ENCODE measurements at places on chromosomes 5 and 9.

GRCh38 chr5:169609716-169610115 lies 26.1 kb downstream of the SPDL1 start:
- DNase-seq, result no peak

DNA sequence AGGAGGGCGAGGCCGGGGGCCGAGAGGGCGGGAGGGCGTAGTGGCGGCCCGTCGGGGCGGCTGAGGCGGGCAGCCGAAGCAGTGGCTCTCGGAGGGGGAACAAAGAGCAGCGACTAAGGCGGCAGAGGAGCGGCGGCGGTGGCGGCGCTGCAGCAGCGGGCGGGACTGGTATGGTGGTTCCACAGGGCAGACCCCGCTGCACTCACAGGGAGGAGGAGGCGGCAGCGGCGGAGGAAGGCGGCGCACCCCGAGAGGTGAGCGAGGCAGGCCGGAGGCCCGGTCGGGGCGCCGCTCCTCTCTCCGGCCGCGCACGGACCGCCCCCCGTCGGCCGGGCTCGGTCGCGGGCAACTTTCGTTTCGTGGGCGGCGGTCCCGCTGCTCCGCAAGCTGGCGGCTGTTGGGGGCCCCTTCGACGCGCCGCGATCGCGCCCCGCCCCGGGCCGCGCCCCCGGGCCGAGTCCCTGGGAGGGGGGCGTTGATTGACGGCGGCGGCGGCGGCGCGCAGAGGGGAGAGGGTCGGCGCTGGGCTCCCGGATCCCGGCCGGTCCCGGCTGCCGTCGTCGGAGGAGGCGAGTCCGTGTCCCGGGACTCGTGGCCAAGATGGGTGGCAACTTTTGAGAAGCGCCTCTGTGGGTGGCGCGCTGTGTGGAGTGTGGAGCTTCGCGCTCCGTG lies 467 bp downstream of the CNOT6 start:
- peak; percentile 65 for DNase-seq

GRCh38 chr5:4258170-4258569 lies 662.5 kb downstream of the IRX1 start:
- DNase-seq, result no peak

- peak; percentile 22 for DNase-seq
These were observed 54.4 kb downstream of the MRPL36 start for GRCh38 chr5:1745123-1745795.

GRCh38 chr5:1484730-1485578 lies 38.8 kb downstream of the LPCAT1 start:
- no peak for DNase-seq

DNA sequence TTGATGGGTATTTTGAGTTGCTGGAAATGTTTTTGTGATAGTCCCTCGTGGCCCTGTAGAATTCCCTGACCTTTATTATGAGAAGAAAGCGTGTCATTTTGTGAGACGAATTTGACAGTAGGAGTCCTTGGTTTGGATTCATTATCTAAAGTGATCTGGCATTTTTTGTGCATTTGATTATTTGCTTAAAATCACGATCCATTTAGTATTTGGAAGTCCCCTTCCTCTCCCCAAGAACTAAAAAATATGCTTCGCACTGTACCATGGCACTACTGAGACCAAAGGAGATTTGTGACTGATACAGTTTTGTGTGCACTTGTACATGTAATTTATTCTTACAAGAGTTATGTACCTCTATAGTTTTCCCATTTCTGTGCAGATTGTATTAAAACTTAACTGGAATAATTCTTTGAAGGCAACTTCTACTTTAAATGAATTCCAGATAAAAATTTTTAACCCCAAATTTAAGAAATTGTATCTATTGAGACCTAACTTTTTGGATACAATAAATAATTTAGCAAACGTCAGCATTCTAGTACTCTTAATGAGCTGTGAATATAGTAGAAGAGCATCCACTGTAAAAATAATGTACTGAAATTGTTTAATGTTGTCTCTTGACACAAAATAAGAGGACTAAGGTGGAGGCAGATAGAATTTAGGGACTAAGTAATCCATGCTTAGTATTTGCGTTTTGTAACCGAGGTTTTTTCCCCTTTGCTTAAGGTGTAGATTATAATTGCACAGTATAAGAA lies 2.1 kb downstream of the MAP3K1 start:
- no peak for DNase-seq

- DNase-seq, result no peak
These were observed 34.7 kb downstream of the LPCAT1 start for GRCh38 chr5:1488882-1489680.

GRCh38 chr5:148986636-148987035 lies 76.2 kb downstream of the SH3TC2 start:
- no peak for DNase-seq

DNA sequence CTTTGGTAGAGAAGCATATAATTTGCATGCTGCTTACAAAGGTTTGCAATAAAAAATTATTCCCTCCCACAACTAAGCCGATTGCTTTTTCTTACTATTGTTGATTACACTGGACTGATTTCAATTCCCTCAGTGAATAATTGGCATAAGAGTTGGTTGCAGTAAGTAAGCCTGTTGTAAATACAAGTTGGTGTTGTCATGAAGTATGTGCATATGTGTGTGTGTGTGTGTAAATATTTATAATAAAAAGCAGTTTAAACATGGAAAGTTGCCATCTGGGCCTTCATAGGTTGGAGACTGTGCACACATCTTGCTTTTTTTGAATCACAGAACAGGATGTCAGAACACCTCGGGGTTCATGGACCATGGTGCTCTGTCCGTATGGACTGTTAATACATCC lies 131.2 kb downstream of the ATP10B start:
- DNase-seq, result no peak

DNA sequence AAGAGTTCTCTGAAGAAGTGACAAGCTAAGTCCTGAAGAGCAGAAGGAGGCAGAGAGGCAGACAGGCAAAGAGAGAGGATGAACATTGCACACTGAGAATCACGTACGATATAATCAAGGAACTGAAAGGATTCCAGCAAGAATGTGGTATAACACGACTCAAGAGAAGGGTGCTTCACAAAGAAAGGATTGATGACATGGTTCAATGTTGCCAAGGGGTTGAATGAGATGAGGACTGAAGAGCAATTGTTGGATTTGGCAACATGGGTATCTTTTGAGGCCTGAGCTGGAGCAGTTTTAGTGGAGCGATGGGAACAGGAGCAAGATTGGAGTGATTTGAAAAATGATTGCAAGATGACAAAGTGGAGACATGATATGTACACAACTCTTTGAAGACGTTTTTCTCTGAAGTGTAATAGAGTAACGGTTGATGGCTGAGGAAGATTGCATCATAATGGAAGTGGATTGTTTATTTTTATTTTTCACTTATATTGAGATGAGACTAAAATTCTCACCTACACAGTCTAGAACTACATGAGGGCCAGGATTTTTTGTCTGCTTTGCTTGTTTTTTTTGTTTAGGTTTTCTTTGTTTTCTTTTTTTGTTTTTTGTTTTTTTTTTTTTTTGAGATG lies 1049.9 kb upstream of the WWC1 start:
- DNase-seq, result no peak

GRCh38 chr9:72465593-72465984 lies 55.8 kb upstream of the TMC1 start:
- no peak for DNase-seq

- no peak for DNase-seq
These were observed 111.4 kb downstream of the LHX2 start for GRCh38 chr9:124122813-124123462.

GRCh38 chr5:61595426-61595825 lies 263.4 kb downstream of the ZSWIM6 start:
- no peak for DNase-seq

DNA sequence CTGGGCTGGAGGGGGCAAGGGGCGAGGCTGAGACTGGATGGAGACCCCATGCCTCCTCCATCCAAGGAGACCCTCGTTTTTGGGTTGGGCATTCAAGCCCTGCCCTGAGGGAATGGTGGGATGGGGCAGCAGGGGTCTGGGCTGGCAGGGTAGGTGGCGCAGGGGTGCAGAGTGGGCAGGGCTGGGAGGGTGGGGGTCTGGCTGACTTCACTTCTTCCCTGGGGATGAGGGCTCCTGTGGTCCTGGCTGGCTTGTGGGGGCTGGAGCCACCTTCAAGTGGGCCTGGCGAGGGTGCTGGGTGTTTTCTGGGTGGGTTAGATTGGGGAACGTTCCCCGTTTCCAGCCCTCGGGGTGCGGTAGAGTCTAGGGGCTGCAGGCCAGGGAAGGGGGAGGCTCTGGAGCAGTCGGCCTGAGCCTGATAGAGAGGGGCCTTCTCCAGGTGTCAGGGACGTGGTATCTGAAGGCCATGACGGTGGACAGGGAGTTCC lies 412 bp downstream of the LCN1 start:
- no peak for DNase-seq
